NCI-H187 (cell line): ENCODE measurements at places on chromosomes 2 and 18.

- no peak for DNase-seq
Measured at GRCh38 chr2:65487404-65487803, 55.0 kb upstream of the SPRED2 start.

- DNase-seq: no peak
Measured at GRCh38 chr2:112474844-112475486, 7.0 kb upstream of the TTL start.

- DNase-seq: no peak
Measured at GRCh38 chr18:72235422-72235821, 308.7 kb downstream of the CBLN2 start.

- DNase-seq: no peak
Measured at GRCh38 chr2:120017201-120017600, 4.3 kb downstream of the EPB41L5 start.

DNA sequence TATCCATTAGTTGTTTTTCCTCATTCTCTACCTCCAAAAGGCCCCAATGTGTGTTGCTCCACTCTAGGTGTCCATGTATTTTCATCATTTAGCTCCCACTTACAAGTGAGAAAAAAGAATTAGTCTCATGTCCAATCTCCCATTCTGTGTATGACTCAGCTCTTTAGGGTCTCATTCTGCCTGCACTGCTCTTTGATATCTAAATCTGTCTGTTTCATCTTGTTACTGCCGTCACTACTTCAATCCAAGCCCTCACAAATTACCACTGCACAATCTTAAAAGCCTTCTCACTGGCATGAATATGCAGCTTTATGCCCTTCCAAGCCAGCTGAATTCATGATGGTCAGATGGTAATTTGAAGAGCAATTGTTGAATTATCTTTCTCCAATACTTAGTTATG lies 480.5 kb downstream of the TRIB2 start:
- no peak for DNase-seq

DNA sequence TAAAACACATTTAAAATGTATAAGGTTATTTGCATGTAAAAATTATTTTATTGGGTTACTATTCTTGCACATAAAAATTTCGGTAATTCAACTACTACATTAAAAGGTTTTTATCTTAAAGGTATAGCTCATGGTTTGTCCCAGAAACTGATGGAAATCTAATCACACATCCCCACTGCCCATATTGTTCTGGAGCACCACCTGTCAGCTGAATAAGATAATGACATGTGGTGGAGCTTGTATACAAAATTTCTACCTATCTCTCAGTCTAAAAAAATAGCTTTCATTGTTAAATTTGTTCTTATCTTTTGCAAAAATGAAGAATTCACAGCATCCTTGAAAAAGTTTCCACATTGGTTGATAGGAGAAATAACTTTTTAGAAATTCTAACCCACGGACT lies 18.3 kb downstream of the ERBB4 start:
- DNase-seq: no peak

GRCh38 chr2:84394628-84395027 lies 64.5 kb downstream of the SUCLG1 start:
- no peak for DNase-seq

DNA sequence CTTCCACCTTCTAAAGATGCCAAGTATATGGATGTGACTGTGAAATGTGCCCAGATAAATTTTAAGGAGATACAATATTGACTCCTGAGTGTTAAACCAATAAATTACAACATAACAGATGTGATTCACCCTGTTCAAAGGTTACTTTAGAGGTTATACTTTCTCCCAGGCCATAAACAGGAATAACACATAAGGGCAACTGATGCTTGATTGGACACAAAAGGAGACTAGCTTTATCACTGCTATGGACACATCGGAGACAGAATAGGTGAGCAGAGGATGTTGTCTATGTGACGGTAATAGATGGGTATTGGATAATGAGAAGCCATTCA lies 31.9 kb upstream of the SLC25A52 start:
- DNase-seq: no peak

DNA sequence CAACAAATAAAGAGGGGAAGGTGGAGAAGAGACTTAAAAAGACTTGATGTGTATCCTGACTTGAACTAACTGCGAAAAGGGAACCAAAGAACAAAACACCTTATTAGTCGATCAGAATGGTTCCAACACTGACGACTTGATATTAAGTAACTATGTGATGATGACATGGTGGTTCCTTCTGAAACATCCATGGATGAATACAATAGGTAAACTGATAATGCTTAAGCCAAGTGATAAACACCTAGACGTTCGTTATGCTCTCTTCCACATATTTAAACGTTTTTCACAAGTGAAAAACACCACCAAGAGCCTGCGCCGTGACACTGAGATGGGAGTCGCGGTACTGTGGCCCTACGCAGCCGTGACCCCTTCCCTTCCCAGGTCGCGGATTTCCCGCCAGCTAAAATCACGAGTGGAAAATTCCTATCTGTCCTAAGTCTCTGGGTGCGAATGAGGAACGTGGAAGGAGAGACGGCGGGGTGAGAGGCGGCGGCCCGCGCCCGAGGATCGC lies 797 bp downstream of the TTC32 start:
- no peak for DNase-seq

DNA sequence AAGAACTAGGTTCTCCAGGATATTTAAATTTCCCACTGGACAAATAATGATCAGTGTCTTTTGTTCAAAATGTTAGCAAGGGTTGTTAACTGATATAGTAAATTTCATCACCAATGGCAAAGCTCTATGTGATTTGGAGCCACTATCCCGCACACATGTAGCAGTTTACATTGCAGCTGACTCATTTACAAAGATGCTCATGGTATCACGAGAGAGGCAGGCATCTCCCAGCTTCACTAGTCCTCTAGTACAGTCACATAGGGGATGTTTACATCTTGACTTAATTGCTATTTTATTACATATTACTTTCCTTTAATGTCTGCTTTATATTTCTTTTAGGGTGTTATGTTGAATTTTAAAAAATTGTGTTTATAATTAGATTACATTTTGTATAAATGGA lies 30.7 kb downstream of the KCNE4 start:
- DNase-seq: no peak
